ENCODE measurements at places on chromosomes 5 and 9.

GRCh38 chr5:132500931-132501628 lies 10.5 kb upstream of the IRF1 start:
- DNase-seq, result no peak

- peak; percentile 15 for DNase-seq
Measured at GRCh38 chr5:22649074-22649473, 204.1 kb downstream of the CDH12 start.

DNA sequence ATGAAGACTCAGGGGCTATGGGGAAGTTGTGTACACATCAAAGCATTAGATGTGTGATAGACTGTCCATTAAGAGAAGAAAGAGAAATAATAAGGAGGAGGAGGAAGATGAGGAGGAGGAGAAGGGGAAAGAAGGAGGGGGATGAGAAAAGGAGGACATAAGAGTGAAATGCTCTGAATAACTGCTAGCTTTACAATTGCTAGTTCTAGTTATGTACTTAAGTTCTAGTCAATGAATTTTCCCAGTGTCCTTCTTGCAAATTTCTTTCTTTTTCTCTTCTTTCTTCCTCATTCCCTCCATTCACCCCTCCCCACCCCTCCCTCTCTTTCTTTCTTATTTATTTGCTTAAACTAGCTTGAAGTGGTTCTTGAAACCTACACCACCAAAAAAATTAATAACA lies 534.9 kb upstream of the GRAMD2B start:
- DNase-seq, result no peak

GRCh38 chr5:169636477-169637084 lies 494 bp upstream of the DOCK2 start:
- no peak for DNase-seq

GRCh38 chr5:58774937-58775336 lies 192.1 kb downstream of the RAB3C start:
- DNase-seq, result no peak

- DNase-seq, result no peak
Measured at GRCh38 chr9:124381170-124381945, 33.9 kb downstream of the PSMB7 start.

GRCh38 chr5:51181208-51181894 lies 201.9 kb upstream of the ISL1 start:
- no peak for DNase-seq

DNA sequence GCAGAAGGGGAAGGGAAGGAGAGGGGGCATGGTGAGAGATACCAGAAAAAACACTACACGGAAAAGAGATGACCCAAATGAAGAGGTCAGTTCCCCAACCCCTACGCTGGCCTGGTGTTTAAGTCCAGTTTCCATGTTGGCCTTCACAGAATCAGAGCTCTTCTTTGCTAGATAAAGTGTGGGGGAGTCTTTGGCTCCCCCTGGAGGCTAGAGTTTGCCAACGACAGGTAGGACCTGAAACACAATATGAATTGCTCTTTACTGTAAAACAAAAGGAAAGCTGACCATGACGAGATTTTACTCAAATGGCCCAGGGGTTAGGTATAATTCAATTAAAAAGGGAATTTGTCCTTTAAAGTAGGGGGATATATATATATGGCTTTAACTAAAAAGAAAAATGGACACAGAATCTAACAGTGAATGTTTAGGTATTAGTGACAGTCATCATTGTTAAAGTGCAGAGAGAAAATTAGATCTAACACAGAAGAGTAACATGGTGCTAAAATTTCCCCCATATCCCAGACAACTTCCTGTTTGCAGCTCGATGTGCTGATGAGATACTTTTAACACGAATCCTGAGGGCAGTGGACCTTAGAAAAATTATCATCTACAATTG lies 92.0 kb downstream of the SV2C start:
- DNase-seq, result no peak

DNA sequence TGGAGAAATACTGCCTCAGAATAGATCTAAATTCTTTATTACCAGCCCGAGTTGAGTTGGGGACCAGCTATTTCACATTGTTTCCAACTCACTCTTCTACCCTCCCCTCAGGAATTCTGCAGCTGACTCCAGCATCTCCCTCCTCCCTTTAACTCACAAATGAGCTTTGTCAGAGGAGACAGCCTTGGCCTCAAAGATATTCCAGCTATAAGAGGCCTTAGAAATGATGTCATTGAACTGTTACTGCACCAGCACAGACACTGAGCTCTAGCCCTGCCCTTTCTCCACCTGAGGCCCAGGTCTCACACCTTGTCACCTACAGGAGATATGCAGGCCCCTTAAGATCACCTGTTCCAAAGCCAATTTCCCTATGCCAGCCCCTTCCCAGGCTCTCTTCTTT lies 78.4 kb upstream of the ATP10B start:
- DNase-seq, result peak; percentile 69

DNA sequence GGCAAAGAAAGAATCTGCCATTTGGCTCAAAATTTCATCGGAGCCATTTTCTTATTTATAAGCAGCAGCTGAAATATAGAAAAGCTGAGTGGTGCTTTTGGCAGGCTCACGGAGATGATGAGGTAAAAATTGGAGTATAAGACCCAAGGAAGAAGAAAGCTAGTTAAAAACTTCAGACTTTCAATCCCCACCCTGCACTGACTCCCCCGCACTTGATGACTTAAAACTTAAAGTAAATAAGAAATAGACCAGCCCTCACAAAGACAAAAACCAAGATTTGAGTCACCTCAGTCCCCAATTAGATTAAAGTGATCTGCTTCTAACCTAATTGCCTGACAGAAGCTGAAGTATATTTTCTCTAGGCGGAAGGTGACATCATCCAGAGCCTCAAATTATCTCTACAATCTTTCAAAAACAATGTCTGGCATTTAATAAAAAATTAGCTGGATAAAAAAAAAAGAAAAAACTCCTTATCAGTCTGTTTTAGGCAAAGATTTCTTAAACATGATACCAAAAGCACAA lies 124.0 kb upstream of the PJA2 start:
- peak; percentile 6 for DNase-seq

GRCh38 chr9:101508211-101508610 lies 25.4 kb upstream of the RNF20 start:
- DNase-seq, result no peak

- DNase-seq, result no peak
Measured at GRCh38 chr9:101054657-101055056, 26.1 kb downstream of the PLPPR1 start.

DNA sequence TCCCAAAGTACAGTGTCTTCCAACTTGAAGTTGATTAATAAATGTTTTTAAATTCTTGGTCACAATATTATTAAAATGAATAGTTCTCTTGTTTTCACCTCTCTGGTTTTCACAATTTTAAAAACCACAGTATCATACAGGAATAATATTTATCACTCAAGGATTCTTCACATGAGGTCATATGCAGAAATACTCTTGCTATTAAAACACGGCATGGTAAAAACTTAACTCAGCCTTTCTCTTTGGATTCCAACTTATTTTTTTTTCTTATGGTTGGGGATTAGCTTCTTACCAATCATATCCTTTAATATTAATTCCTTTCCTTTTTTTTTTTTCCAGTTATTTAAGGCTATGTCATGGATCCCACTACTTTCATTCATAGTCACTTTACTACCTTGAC lies 289.4 kb downstream of the ADAMTS6 start:
- DNase-seq, result no peak

GRCh38 chr5:36359267-36359666 lies 57.6 kb upstream of the RANBP3L start:
- DNase-seq, result no peak

GRCh38 chr5:128782446-128782845 lies 182.8 kb upstream of the SLC27A6 start:
- DNase-seq, result no peak

GRCh38 chr5:14782591-14782990 lies 89.0 kb downstream of the ANKH start:
- DNase-seq, result no peak

GRCh38 chr9:96877269-96877668 lies 23.0 kb upstream of the ZNF782 start:
- no peak for DNase-seq

- no peak for DNase-seq
Measured at GRCh38 chr5:71731015-71731414, 11.9 kb downstream of the CARTPT start.
